ENCODE measurements at places on chromosomes 5 and 9. TPM values are rescaled to one million over a fixed set of nuclear protein-coding genes. Genes with fewer than 3 reads are reported as not detected.

The AK3 gene
- total RNA-seq: 40.4 TPM

The CDH12 gene
- total RNA-seq: 0.38 TPM

The TMOD1 gene
- 7.9 TPM for total RNA-seq

The GABRG2 gene
- total RNA-seq: not detected

The SMIM27 gene
- total RNA-seq: 12.3 TPM

The SHOC1 gene
- 0.15 TPM for total RNA-seq

The RNF183 gene
- total RNA-seq: not detected

The SVEP1 gene
- 55.9 TPM for total RNA-seq

The BTNL8 gene
- 5.3 TPM for total RNA-seq

The RASEF gene
- total RNA-seq: 11.5 TPM

The SLC35D2 gene
- 32.4 TPM for total RNA-seq

The PCDHB12 gene
- 1.7 TPM for total RNA-seq

The MEIKIN gene
- total RNA-seq: not detected

The CDHR2 gene
- 0.62 TPM for total RNA-seq

The COL5A1 gene
- total RNA-seq: 29.0 TPM

The SPATA31D4 gene
- not detected for total RNA-seq

The TAS2R1 gene
- not detected for total RNA-seq

The HAPLN1 gene
- 0.21 TPM for total RNA-seq

The HACD4 gene
- 13.5 TPM for total RNA-seq

The ADAMTSL1 gene
- total RNA-seq: 3.7 TPM

The FAM221B gene
- total RNA-seq: 0.32 TPM

The CDC20B gene
- total RNA-seq: 0.24 TPM

The PCDHA1 gene
- not detected for total RNA-seq
